ENCODE measurements at places on chromosomes 1 and 21.

DNA sequence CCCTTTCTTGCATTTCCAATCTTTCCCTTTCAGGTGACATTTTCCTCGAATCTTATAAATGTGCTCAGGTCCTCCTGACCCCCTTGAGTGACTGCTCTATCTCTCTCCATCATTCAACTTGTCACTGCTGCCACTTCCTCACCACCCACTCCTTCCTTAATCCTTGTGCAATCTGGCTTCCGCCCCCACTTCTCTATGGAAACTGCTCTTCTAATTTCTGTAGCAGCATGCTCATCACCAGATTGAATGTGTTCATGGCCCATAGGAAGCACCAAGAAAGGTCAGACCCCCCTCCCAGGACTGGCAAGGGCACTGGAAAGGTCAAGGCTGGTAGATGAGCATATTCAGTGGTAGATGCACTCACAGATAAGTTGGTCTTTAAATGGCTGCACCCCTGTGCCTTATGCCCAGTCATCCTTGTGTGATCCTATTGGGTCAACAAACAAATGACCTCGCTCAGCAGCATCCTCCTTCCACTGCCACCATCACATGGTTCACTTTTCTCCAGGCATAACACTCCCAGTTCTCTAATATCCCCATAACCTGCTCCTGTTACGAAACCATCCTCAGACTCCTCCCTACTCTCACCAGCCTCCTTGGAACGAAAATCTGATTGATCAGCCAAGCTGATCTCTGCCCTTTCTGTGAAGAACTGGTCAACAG lies 288.5 kb upstream of the POU3F1 start:
- no peak for DNase-seq

DNA sequence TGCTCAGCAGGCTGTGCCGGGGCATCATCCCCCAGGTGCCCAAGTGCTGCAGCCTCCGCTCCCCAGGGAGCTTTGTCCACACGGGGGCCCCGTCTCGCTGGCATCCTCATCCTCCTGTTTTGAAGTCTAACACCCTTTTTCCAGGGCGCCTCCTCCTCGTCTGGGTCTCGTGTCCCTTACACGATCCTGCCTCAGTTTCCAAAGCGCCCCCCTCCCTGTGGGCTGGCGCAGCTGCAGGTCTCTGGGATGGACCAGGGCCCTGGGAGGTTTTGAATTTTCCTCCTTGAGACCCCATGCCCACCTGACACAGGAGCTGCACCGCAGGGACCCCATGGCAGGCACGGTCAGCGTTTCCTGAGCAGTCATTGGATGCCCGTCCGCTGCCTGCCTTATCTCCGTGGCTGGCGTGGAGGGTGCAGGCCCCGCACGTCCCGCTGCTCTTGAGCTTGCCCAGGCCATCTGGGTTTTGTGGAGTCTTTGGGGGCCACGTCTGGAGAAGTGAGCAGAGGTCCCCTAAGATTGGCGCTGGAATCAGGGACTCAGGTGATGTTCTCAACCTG lies 37.4 kb upstream of the DIP2A start:
- DNase-seq, result no peak

GRCh38 chr1:78096976-78097375 lies 51.2 kb downstream of the GIPC2 start:
- no peak for DNase-seq

- DNase-seq, result peak; percentile 84
These were observed 24.8 kb upstream of the RNF19B start for GRCh38 chr1:32989160-32990050.

GRCh38 chr1:40042341-40042740 lies 1.8 kb downstream of the CAP1 start:
- DNase-seq, result no peak

GRCh38 chr21:42796327-42797062 lies 82.8 kb downstream of the WDR4 start:
- DNase-seq, result no peak

- no peak for DNase-seq
These were observed 36.5 kb downstream of the RNASEL start for GRCh38 chr1:182552527-182552926.

DNA sequence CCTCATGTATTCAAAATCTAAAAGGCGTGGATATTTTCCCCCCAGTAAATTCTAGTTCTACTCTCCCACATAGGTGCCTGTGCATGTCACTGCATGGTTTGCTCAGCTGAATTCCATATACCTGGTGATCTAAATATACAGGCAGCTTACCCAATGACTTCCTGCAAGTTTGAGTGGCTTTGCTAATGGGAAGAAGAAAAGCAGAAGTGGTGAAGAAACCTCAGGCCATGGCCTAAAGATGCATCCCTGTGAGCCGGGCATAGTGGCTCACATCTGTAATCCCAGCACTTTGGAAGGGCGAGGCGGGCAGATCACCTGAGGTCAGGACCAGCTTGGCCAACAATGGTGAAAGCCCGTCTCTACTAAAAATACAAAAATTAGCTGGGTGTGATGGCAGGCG lies 11.5 kb downstream of the SLC44A3 start:
- DNase-seq, result peak; percentile 43

DNA sequence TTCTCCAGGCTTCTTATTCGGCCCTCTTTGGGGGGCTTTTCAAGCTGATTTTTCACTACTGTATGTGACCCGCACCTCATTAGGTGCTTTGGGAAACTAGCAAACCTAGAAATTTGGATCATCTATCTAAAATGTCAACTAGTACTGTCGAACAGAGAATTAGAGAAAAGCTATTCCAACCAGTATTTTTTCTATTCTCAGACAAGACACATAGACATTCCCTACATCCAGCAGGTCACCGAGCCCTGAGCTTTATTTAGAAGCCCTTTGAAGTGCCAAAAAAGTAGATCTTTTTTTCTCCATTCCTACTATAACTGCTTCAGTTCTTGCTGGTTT lies 310 bp upstream of the SSR2 start:
- DNase-seq, result no peak

- no peak for DNase-seq
These were observed 1.1 kb upstream of the ABCD3 start for GRCh38 chr1:94416901-94417727.

DNA sequence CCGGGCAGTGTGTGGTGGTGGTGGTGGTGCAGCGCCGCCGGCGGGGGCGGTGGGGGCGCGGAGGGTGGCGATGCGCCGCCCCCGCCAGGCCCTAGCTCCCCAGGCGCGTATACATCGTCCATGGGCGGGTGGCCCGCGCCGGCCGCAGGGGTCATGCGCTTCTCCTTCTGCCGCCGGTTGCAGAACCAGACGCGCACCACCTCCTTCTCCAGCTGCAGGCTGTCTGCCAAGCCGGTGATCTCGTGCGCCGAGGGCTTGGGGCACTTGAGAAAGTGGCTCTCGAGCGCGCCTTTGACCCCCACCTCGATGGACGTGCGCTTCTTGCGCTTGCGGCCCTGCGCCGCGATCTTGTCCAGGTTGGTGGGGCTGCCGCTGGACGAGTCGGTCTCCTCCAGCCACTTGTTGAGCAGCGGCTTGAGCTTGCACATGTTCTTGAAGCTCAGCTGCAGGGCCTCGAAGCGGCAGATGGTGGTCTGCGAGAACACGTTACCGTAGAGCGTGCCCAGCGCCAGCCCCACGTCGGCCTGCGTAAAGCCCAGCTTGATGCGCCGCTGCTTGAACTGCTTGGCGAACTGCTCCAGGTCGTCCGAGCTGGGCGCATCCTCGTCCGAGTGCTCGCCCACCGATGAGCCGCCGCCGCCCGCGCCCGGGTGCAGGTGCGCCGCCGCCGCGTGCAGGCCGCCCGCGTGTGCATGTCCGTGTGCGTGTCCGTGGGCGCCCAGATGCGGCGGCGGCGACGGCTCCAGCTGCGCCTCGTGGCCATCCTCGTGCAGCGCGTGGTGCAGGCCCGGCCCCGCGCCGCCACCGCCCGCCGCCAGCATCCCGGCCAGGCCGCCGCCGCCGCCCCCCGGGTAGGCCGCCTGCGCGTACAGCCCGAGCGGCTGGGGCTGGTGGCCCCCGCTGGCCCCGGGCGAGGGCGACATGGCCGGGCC lies 926 bp downstream of the POU3F1 start:
- peak; percentile 81 for DNase-seq

- DNase-seq, result no peak
These were observed 7.1 kb downstream of the FAM89A start for GRCh38 chr1:231032963-231033362.

GRCh38 chr1:201329286-201329685 lies 46.0 kb downstream of the PKP1 start:
- DNase-seq, result peak; percentile 48

- DNase-seq, result no peak
These were observed 10.0 kb upstream of the LEFTY2 start for GRCh38 chr1:225950905-225951497.
